ENCODE measurements at places on chromosomes 3 and 15. TPM values are rescaled to one million over a fixed set of nuclear protein-coding genes. Genes with fewer than 3 reads are reported as not detected.

The APOD gene
- total RNA-seq: not detected

DNA sequence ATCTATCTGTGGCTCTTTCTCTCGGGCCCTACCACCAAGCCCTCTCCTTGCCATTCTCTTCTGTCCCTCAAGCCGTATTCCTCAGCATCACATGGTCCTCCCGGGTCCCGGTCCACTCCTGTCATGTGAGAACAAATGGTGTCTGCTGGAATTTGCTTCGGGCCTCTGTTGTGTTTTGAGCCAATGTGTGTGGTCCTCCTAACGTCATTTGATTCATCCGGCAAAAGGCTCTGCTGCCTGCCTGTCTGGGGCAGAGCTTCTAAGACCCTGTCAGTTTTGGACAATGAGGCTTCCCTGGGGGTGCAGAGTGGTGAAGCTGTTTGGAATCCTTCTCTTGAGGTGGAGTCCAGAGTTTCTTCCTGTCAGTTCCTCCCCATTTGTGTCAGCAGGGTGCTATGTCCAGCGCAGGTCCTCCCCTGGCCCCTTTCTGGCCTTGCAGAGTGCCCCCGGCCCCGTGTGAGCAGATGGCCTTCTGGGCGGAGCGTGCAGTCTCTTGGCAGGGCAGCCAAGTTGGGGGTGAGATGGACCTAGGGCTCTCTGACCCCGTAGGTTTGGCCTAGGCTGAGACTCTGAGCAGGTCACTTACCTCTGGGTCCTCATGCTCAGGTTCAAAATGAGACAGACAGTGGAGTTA, 93.6 kb downstream of the APBA2 start:
- DNase-seq: no peak
- no peak overlapping the region for H3K4me3 ChIP-seq
- H3K27ac ChIP-seq: no peak overlapping the region
- H3K27me3 ChIP-seq: no peaks in the 10 kb centered on the region

The RNF123 gene
- 32.7 TPM for total RNA-seq

DNA sequence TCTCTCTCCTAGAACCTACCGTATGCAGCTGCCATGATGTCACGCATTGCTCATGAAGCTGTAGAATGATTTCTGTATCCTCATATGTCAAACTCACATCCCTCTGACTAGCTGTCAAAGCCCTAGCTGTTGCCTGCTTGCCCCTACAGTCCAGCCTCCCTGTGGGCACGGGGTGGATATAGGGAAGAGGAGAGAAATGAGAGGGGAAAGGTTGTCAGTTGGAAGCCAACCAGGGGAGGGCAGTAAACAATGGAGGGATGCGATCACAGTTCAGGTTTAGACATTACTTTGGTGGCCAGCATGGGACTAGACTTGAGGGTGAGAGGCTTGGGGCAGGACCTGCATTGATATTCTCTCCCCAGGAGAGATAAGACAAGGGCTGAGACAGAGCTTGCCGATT, 1.7 kb upstream of the HDGFL3 start:
- H3K36me3 ChIP-seq: no peaks in the 10 kb centered on the region
- H3K4me1 ChIP-seq: peaks cover 9% of the 10 kb centered on the region
- DNase-seq: no peak
- H3K4me3 ChIP-seq: no peak overlapping the region
- peaks cover 21% of the 10 kb centered on the region for H3K27me3 ChIP-seq

DNA sequence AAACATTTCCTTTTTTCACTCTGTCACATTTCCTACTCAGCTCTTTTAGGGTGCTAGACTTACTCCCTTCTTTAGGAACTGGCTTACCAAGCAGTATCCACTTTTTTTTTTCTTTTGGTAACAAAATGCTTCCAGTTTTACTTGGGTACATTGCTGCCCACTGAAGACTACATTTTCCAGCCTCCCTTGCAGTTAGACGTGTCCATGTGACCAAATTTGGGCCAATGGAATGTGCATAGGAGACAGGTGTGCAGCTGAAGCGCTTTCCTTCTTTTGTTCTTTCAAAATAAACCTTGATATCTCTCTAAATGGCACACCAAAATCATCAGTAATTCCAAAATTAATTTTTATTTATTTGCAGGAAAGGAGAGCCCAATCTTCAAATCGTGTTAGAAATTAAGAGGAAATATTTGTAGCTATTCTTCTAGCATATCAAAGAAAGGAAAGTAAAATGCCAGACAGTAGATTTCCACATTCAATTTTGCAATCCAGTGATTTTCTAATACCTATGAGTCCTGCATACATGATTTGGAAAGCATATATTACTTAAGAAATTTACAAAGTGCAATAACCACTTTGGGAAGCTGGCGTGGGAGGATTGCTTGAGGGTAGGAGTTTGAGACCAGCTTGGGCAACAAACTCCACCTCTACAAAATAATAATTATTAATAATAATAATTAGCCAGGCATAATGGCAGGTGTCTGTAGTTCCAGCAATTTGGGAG, 422.0 kb upstream of the FRG2C start:
- H3K4me1 ChIP-seq: no peaks in the 10 kb centered on the region
- no peaks in the 10 kb centered on the region for H3K36me3 ChIP-seq
- no peak overlapping the region for H3K4me3 ChIP-seq
- H3K27me3 ChIP-seq: peaks cover 4% of the 10 kb centered on the region
- no peak overlapping the region for H3K27ac ChIP-seq
